ENCODE measurements at places on chromosomes 1 and 21. TPM values are rescaled to one million over a fixed set of nuclear protein-coding genes. Genes with fewer than 3 reads are reported as not detected.

KCNN3 gene
- total RNA-seq, result not detected

RSPO1 gene
- total RNA-seq, result not detected

HES5 gene
- total RNA-seq, result not detected

CAPN8 gene
- not detected for total RNA-seq

SH2D5 gene
- total RNA-seq, result 1.3 TPM

GBP6 gene
- 0.61 TPM for total RNA-seq

OVAAL gene
- not detected for total RNA-seq

PPP2R5A gene
- total RNA-seq, result 35.2 TPM

APCS gene
- total RNA-seq, result not detected

OR2T2 gene
- not detected for total RNA-seq

BCL2L15 gene
- total RNA-seq, result 0.61 TPM
